ENCODE measurements at places on chromosomes 5 and 9.

- DNase-seq, result no peak
Observed at GRCh38 chr5:137272831-137273230, 226.3 kb downstream of the SPOCK1 start.

- DNase-seq, result no peak
Observed at GRCh38 chr9:96161819-96162218, 140.2 kb downstream of the HSD17B3 start.

DNA sequence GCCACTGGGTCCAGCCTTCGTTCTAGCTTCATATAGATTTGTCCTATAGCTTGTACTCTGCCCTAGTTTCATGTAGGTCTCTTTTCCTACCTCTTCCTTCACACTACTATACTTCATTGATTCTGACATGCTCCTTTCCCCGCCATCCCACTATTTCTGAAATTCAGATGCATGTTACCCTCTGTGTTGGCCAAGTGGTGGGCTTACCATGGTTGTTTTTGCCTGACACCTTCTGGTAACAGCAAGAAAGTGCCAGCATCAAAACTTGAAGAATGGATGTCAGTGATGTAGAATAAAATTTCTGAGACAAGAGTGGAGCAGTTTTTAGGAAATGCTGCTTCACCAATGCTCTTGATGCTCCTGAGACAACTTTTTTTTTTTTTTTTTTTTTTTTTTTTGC, 19.5 kb upstream of the SERINC5 start:
- DNase-seq, result no peak

DNA sequence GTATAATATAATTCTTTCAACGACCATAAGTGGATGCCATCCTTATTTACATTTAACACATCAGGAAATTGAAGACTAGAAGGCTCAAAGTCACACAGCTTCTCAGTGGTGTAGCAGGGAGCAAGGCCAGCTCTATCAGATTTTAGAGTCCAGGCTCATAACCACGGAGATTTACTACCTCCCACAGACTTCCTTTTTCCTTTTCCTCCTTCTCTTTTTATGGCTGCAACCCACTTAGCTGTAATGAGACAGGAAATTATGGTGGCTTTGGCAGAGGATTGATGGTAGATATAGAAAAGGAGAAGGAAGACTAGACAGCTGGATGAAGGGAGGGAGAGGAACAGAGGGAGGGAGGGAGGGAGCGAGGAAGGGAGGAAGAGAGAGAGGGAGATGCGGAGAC, 47.4 kb downstream of the SPEF2 start:
- no peak for DNase-seq

DNA sequence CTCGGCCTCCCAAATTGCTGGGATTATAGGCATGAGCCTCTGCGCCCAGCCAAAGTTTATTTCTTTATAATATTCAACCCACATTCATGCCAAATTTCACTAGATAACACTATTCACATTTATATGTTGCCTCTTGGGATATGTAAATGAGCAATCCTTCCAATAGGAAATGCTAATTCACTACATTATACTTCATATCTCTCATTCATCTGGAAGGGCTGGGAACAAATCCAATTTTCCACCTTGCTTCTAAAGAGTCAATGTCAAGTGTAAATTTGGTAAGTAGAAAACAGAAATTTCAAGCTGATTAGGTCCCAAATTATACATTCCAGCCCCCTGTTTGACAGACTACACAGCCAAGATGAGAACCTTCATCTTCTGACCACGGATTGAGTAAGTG, 385.5 kb downstream of the GLIS3 start:
- no peak for DNase-seq

GRCh38 chr5:18305288-18305924, 671.1 kb downstream of the TAF11L14 start:
- DNase-seq, result no peak

DNA sequence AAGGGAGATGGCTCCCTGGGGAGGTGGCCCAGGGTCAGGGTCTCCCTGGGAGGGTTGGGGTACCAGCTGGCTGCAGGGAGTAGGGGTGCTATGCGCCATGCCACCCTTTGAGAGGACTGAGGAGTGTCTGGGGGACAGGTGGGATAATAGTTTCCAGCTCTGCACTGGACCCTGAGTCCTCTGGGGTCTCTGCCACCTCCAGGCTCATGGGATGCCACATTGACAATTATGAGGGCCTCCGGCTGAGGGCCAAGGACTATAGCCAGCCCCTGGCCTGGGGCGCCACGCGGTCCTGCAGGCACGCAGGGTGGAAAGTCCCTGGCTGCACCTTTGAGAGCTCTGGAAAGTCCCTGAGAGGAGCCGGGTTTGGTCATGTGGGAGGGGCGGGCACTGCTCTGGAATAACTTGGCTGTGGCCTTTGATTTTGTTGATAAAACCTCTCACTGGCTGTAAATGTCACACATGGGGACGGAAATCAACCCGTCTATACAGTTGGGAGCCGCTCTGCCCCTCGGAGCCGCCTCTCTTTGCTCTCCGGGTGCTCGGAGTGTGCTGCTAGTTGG, 16.0 kb downstream of the TRAF2 start:
- peak; percentile 77 for DNase-seq

GRCh38 chr5:980001-980588, 28.5 kb upstream of the NKD2 start:
- DNase-seq, result no peak

DNA sequence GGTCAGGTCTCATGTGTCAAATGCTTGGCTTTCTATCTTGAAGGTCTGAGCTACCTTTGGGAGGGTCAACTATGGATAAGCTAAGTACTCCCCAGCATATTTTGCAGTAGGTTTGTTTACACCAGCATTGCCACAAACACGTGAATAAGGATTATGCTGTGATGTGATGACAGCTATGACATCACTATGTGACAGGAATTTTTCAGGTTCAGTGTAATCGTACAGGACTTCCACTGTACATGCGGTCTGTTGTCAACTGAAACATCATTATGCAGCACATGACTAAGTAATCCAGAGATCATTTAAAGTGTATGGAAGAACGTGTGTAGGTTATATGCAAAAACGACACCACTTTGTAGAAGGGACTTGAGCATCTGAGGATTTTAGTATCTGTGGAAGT, 104.0 kb downstream of the FSTL4 start:
- no peak for DNase-seq

DNA sequence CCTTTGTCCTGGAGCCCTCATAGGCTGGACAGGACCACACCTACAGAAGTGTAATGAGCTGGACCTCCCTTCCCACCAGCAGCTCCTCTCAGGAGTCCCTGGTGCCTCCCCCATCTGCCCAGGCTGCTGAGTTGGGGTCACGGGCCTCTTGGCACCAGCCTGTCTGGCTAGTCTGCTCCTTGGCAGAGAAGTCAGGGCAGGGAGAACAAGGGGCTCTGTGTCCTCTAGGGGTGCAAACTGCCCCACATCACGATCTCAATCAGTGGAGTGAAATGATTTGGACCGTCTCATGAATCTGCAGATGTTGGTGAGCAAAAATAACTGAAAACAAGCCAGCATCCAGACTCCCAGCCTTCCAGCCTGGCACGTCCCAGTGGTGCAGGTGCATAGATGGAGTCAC, 14.9 kb upstream of the GFPT2 start:
- DNase-seq, result no peak

- DNase-seq, result no peak
Observed at GRCh38 chr9:129548571-129549135, 72.2 kb downstream of the C9orf50 start.

DNA sequence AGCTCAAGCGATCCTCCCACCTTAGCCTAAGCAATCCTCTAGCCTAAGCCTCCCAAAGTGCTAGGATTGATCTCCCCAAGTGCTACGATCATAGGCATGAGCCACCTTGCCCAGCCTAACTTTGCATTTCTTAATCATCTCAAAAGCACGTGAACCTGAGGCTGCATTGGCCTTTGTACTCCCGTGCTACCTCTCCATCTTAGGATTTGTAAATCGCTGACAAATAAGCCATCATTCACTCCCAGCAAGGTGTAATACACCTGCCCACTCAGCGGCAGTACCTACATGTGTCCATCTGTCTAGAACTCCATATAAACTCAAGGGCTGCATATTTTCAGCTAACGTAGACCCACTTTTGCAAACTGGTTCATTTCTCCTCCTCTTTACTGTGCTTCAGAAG, 2.8 kb downstream of the ANKH start:
- DNase-seq, result no peak

GRCh38 chr9:113796646-113797426, 79.3 kb upstream of the ZNF618 start:
- no peak for DNase-seq

DNA sequence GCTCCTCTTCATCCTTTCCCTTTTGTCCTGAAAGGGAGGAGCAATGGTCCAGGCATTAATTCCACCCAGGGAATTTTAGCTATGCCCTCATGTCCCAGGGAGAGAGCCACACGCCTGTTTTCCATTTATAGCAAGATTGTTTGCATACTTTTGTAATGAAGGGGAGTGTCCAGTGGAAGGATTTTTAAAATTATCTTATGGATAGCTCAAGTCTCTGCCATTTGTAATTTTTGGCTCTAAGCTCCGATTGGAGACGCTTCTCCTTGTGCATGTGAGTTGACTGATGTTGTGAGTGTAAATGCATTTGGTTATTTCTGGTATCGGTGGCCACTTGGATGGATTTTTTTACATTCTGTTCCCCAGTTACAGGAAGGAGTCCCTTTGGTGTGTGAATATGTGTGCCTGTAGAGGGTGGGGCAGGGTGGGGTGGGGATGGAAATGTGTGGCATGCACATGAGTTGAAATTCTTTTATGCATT, 7.2 kb upstream of the RPL26L1 start:
- no peak for DNase-seq

- DNase-seq, result no peak
Observed at GRCh38 chr5:171644536-171644935, 141.1 kb upstream of the SMIM23 start.

- no peak for DNase-seq
Observed at GRCh38 chr5:149809931-149810691, 80.0 kb downstream of the PPARGC1B start.

DNA sequence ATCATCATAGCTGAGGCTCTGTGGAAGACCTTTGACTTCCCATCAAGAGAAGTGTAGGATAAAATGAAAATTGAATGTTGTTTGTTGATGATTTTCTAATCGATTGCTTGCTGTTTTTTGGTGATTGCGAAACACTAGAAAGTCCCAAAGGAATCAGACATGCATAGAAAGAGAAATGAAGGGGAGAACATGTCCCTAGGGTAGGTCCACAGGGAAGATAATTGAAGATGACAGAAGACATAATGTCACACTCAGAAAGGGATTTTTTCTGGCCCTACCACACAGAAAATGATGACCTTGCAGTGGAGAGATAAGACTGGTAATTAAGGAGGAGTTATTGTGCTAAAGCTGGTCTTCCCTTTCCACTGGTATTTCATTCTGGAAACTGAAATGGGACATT, 62.8 kb downstream of the INSYN2B start:
- DNase-seq, result no peak

- DNase-seq, result no peak
Observed at GRCh38 chr5:139668924-139669661, 20.9 kb downstream of the CXXC5 start.

DNA sequence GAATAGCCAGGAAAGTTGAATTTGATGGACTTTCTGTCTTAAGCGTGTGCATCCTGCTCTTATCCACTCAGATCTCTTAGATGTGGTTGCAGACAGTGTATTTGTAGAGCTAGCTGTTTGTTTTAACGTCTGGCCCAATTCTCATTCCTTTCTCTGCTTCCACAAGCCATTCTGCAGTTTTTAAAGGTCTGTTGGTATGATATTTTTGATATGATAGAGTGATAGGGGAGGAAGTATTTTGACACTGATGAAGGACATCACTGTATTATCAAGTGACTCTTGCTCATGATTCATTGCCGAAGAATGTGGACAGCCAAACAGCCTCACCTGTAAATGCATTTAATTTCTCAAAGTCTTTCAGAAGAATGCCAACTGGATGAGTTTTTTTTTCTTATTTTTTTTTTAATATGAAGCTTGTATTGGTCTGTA, 4.5 kb downstream of the TJP2 start:
- no peak for DNase-seq

- DNase-seq, result no peak
Observed at GRCh38 chr5:38751103-38751502, 94.7 kb upstream of the OSMR start.

DNA sequence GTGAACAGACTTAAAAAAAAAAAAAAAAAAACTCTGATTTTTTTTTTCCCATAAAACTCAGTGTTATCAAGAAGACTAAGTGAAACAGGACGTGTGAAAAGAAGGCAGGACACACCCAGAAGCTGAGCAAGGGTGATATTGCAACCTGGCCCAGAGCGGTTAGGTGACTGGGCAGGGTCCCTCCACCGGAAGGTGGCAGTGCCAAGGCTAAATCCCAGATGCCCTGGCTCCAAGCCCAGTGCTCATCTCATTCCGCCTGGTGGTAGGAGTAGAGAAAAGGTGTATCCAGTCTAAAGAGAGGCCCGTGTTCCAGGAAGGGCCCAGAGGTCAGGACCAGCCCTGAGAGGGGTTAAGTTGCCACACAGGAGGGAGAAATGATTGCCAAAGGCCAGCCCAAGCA, 51.5 kb upstream of the SAP30L start:
- DNase-seq, result no peak

- DNase-seq, result no peak
Observed at GRCh38 chr5:155866971-155867370, 460.0 kb upstream of the SGCD start.

DNA sequence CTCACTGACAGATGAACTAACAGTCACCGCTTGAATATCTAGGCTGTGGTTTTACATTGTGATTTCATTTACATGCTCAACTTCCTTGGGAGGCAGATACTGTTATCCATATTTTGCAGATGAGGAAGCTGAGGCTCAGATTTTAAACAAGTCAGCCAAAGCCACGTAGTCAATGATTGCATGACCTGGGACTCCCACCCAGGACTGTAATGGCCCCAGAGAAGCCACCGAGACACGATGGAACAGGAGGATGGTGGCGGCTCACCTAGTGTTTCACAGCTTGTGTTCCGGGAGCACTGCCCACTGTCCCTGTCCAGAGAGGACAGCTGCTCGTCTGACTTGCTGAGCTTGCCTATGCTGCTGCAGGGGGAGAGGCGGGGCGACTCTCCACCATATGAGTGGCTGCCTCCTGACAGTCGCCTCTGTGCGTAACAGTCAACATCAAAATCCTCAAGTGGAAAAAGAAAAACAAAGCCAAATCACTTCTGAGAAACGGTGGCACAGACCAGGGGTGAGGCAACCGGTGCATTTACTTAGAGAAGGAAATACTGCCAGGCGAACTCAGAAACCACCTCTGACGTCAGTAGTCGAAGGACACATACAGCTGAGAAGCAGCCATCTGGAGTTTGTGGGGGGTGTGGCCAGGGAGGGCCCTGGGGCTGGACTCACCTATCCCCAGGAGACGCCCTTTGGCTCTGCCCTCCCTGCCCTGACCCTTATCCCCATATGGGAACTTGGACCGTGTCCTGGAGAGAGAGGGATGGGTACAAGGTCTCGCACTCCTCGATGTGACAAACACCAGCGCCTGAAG, 82.5 kb downstream of the PRRT1B start:
- DNase-seq, result peak; percentile 48

DNA sequence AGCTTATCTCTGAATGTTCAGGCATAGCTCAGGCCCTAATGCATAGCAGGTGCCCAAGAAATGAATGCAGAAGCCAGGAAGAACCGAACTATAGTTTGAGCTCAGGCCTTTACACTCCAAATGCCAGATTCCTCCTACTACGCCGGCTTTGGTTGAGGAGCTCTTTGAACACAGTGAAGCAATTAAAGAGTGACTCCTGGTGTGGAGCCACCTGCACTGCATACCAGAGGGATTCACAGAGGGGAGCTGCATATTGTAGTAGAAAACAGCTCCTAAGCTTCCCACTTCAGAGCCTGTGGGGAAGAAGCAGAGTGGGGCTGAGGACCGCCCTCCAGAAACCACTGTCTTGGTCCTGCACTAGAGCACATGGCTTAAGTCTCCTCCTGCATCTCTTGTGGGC, 14.5 kb upstream of the KCNMB1 start:
- no peak for DNase-seq

- no peak for DNase-seq
Observed at GRCh38 chr9:129178568-129179382, 714 bp upstream of the IER5L start.
